ENCODE measurements at places on chromosomes 13 and 19. TPM values are rescaled to one million over a fixed set of nuclear protein-coding genes. Genes with fewer than 3 reads are reported as not detected.

- peaks cover 46% of the 10 kb centered on the region for H3K4me1 ChIP-seq
- H3K27ac ChIP-seq, result peak overlapping the region; percentile 68
- peaks cover 60% of the 10 kb centered on the region for H3K36me3 ChIP-seq
- H3K27me3 ChIP-seq, result no peaks in the 10 kb centered on the region
These were observed 3.6 kb downstream of the FCHO1 start for GRCh38 chr19:17754634-17755442.

GRCh38 chr19:10749435-10750384, 31.8 kb downstream of the DNM2 start:
- peak overlapping the region; percentile 35 for H3K27ac ChIP-seq
- H3K27me3 ChIP-seq, result no peaks in the 10 kb centered on the region
- peaks cover 70% of the 10 kb centered on the region for H3K4me1 ChIP-seq
- no peak for DNase-seq
- H3K4me3 ChIP-seq, result no peak overlapping the region

GRCh38 chr13:27007166-27007565, 164.4 kb downstream of the USP12 start:
- H3K27me3 ChIP-seq, result peaks cover 38% of the 10 kb centered on the region
- no peak overlapping the region for H3K27ac ChIP-seq
- peaks cover 3% of the 10 kb centered on the region for H3K4me1 ChIP-seq
- no peaks in the 10 kb centered on the region for H3K36me3 ChIP-seq
- DNase-seq, result peak; percentile 4

DNA sequence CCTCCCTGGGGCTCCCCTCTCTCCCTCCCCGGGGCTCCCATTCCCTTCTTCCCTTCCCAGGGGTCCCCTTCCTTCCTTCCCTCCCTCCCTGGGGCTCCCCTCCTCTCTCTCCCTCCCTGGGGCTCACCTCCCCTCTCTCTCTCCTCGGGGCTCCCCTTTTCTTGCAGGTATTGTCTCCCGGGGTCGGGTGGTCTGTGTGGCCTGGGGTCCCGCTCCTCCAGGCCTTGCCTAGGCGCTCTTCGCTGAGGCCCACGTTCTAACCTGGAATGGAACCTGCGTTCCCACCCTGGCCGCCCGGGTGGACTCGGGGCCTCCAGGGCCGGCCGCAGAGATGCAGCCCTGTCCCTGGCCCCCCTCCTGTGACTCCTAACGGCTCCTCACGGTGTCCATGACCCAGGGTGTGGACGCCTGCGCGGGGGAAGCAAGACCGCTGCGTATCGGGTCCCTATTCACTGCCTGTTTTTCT, 940 bp upstream of the DCUN1D2 start:
- peaks cover 17% of the 10 kb centered on the region for H3K36me3 ChIP-seq
- peak overlapping the region; percentile 76 for H3K4me3 ChIP-seq
- DNase-seq, result no peak
- H3K4me1 ChIP-seq, result peaks cover 69% of the 10 kb centered on the region
- peak overlapping the region; percentile 77 for H3K27ac ChIP-seq

DNA sequence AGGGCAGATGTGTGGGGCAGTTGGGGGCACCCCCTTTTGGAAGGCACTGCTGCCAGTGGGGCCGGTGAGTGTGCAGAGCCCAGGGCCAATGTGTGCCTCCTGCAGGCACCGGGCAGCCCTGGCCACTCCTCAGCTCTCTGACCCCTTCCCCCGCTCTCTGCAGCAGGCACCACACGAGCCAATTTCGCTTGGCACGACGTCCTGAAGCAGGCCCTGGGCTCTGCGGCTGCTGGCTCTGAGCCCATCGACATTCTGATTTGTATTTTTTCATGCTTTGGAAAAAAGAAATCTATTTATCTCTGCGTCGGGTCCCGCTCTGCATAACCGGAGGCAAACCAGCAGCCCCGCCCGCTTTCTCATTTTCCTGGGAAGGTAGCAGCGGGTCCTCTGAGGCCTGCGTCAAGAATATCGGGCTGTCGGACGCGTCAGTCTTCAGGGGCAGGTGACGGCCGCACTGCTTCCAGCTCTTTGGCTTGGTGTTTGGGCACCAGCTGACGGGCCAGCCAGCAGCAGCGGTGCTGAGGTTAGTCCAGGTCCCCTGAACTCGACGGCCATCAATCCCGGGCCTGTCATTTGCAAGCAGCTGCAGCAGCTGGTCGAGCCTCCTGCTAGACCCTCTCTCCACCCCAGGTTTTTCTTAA, 134.3 kb downstream of the KDM4B start:
- H3K4me3 ChIP-seq, result no peak overlapping the region
- no peaks in the 10 kb centered on the region for H3K27me3 ChIP-seq
- DNase-seq, result no peak
- peaks cover 30% of the 10 kb centered on the region for H3K36me3 ChIP-seq

DNA sequence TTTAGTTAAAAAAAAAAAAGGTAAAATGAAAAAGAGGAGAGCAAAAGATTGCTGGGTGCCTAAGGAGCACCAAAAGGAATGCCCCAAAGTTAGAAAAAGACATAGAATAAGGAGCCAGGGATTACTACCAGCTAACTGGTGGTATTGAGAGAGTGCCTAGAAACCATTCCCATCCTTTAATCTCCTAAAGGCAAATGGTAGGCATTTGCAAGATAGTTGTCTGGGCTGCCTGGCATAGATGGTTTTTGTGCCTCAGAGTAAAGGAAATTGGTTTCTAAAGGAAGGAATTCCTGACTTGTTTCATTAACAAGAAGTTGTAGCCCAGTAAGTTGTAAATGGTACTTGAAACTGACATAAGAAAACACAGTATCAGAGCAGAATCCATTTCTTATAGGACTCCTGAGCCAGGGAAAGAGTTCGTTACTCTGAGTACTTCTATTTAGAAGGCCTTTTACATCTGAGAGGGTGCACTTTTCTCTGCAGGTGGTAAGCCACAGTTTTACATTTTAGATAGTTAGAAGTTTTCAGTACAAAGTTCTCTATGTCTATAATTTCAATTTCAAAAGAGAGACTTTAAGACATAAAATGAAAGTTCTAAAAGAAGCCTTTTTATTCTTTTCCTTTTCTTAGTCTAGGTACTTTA, 92.6 kb downstream of the OLFM4 start:
- H3K36me3 ChIP-seq, result no peaks in the 10 kb centered on the region
- H3K4me3 ChIP-seq, result no peak overlapping the region
- H3K27ac ChIP-seq, result no peak overlapping the region

GRCh38 chr19:55145232-55145631, 3.8 kb downstream of the TNNT1 start:
- no peak overlapping the region for H3K27ac ChIP-seq
- H3K4me1 ChIP-seq, result peaks cover 9% of the 10 kb centered on the region
- H3K36me3 ChIP-seq, result no peaks in the 10 kb centered on the region
- H3K27me3 ChIP-seq, result peaks cover 45% of the 10 kb centered on the region
- no peak overlapping the region for H3K4me3 ChIP-seq

Gene MICU2
- total RNA-seq, result 33.8 TPM

Gene SIAH3
- not detected for total RNA-seq

Gene CLEC17A
- not detected for total RNA-seq

All from activated CD4-positive, alpha-beta memory T cell treated with anti-CD3 and anti-CD28 coated beads, Interleukin-2, amount 10 ng/mL, durations not matched to agents 7 days and 5 days (primary cell).